ENCODE measurements at places on chromosomes 4 and X. TPM values are rescaled to one million over a fixed set of nuclear protein-coding genes. Genes with fewer than 3 reads are reported as not detected.
A peak's percentile ranks its signal among the peaks of the same experiment; 100 is the strongest.

GRCh38 chr4:33437406-33437805 is 2717.2 kb downstream of the PCDH7 start:
- DNase-seq, result no peak

DNA sequence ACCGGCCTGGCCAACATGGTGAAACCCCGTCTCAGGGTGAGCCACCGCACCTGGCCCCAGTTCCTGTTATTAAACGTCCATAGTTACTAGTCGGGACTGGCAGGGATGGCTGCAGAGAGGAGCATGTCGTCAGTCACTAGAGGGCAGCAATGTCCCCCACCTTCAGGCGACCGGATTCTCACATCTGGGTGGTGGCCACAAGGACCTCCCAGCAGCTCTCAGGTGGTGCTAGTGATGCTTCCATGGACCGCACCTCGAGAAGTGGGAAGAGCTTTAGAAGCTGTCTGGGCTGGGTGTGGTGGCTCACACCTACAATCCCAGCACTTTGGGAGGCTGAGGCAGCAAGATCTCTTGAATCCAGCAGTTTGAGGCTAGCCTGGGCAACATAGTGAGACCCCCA is 13.3 kb upstream of the IL3RA start:
- DNase-seq, result peak; percentile 70

DNA sequence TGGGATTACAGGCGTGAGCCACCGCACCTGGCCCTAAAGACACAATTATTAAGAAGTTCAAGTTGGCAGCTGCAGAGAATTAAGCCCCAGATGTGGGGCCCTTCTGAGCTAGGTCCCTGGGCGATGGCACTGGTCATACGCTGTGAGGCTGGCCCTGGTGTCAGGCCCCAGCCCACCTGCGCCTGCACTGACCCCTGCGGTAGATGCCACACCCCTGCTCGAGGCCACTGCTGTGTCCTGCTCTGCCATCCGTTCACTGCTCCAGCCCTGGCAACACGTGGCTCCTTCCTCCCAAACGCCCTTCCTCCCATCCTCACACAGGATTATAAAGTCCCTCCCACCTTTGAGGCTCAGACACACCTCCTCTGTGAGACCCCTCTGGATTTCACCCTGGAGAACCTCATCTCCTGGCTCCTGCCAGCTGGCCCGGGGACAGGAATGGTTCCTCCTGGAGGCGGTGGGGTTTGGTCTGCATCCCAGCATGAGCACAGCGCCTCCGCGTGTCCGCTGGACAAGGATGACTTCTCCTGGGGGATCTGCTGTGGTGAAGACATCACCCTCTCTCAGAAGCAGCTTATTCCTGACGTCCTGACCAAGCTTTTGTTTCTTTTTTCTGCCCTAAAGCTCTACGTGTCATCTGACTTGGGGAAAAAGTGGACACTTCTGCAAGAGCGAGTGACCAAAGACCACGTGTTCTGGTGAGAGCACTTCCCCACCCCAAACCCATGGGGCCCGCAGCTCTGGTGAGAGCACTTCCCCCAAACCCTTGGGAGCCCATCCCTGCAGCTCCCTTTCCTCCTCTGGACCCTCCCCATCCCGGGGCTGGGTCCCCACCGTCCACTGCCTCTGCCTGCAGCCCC is 219.0 kb upstream of the PSAPL1 start:
- no peak for DNase-seq

GRCh38 chr4:165384186-165384585 is 5.4 kb downstream of the CPE start:
- DNase-seq, result no peak

DNA sequence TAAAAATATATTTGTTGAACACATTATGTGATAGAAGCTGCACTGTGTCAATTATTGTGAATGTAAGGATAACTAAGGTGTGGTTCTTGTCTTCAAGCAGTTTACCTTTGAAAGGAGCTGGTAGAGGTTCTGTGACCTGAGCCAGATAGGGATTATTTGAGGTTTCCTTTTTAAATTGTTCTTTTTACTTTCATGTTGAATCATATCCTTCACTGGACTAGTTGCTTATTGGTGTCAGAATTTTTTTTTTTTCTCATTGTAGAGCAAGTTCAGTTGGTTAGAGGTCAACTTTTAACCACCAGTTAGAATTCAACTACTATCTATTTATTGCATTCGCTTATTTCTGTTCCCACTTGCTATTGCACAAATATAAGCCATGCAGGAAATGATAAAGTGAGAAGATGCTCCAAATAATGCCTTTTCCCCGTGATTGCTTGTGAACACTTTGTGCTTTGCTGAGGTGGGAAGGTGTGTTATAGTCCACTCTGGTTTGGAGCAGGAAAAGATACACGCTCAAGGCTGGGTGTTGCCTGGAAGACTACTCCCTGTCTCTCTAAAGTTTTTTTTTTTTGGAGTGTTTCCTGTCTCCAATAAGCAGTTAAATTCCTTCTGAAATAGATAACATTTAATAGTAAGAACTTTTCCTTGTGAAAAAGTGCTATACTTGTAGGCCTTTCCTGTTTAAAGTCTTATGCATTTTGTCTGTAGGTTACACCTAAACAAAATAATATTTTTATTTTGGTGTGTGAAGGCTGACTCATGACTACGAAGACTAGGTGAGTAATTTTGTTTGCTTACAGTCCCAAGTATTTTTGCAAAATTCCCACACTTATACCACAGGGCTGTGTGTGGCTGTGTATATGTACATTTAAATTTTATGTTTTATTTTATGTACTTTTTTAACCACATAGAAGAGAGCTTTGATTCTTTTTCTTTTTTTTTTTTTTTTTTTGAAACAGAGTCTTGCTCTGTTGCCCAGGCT is 83.8 kb upstream of the LCORL start:
- DNase-seq, result no peak

- DNase-seq, result peak; percentile 24
Observed at GRCh38 chrX:37509349-37509748, 62.1 kb upstream of the LANCL3 start.

DNA sequence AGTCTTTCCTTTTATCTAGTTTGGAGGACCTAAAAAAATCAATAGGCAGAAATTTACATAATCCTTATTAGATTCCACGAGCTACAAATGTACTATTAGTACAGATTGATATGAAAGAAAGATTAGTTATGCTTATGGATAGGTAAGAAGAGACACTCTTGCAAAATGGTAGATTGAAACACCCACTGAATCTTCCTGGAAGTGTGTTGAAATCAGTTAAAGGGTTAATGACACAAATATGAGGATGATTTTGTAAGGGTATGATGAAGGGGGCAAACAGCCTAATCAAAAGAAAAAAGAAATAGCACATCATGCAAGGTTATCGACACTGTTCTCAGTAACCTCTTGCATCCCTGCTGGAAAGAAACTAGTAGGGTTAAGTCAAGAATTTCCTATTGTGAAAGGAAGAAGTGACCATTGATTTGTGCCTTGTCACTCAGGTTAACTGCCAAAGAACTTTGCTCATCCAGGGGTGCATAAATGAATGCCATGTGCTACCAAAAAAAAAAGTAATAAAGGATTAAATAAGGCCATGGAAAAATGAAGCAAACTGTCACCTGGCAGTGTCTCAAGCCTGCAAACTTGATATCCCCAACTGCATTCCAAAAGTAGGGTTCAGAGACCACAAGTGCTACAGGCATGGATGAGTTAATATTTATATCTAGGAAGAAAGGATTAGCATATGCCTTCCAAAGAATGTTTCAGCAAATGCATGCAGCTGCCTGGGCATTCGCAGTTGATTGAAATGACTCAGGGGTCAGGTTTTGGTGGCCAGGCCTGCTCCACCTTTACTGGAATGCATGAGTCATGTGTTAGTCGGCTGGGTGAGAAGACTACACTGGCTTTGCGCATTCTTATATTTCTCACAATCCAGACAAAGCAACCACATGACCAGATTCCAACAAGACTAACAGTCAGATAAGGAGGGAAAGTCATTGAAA is 78.3 kb upstream of the ATXN3L start:
- DNase-seq, result no peak

- no peak for DNase-seq
Observed at GRCh38 chrX:17826609-17827496, 34.2 kb downstream of the RAI2 start.

DNA sequence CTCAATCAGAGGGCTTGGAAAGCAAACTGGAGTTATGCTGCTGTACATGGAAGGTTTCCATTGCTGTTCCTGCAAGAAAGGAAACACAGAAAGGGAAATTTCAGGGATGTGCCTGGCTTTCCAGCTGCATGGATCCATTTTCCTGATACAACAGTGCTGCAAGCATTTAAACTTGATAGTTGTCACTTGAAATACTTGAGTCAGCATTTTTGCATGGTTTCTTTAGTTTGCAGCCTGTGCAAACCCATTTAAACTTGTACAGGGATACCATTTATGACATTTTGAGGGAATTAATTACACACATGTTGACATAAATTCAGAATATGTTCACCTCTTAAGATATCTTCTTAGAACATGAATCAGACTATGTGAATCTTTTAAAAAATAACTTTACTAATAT is 131.1 kb upstream of the RASGEF1B start:
- DNase-seq, result no peak

GRCh38 chr4:151866592-151866918 is 105.7 kb upstream of the GATB start:
- DNase-seq, result no peak

GRCh38 chr4:137674066-137674465 is 141.8 kb upstream of the PCDH18 start:
- DNase-seq, result no peak

DNA sequence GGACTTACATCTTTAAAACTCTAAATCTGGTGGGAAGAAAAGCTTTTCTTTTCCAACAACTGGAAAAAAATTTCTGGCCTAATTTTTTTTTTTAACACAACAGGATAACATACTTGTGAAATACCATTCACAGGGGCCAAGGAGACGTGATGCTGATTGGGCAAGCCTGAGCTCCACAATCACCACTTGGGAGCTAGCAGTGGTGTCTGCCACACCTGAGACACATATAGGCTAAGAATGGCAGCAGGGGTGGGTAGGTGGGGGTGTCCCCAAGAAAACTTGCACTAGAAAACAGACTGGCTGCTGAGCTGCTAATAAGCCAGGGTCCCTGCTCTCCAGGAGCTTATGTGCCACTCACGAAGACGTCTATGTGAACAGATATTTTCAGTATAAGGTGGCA is 5.6 kb upstream of the PKD2 start:
- no peak for DNase-seq

Gene FDCSP
- not detected for total RNA-seq

Gene HSFX3
- not detected for total RNA-seq

Gene SSX2B
- not detected for total RNA-seq

Gene CYLC1
- not detected for total RNA-seq

Gene STARD8
- 0.82 TPM for total RNA-seq

Gene TRPC5OS
- total RNA-seq, result not detected

Gene PTTG2
- total RNA-seq, result not detected

All from neural progenitor cell (in vitro differentiated cells).